ENCODE measurements at places on chromosomes 6 and 20.

DNA sequence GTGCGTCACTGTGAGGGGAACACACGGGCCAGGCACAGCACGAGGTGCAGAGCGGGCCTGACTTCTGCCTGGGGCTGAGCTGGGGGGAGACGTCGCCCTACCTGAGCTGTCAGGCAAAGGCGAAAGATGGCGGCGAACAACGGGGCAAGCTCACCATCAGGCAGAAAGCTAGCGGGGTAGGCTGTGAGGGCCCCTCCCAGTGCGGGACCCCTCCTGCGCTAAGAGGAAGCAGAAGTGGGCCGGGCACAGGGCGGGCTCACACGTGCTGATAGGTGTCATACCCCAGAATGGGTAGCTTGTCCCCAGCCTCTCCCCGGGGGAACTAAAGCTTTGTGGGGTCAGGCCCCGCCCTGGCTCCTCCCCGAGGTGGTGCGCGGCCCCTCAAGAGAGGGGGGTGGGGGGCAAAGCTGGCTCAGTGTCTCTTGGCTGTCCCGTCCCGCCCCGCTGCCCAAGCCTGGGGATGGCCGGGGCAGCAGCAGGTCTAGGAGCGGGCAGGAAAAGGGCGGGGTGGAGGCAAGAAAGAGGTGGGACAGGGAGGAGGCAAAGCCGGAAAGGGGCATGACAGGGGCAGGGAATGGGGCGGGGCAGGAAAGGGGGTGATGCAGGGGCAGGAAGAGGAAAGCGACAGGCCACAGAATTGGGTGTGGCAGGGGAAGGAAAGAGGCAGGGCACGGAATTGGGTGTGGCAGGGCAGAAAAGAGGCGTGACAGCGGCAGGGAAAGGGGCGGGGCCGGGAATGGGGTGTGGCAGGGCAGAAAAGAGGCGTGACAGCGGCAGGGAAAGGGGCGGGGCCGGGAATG is 14.7 kb downstream of the UCKL1 start:
- DNase-seq, result peak; percentile 66

DNA sequence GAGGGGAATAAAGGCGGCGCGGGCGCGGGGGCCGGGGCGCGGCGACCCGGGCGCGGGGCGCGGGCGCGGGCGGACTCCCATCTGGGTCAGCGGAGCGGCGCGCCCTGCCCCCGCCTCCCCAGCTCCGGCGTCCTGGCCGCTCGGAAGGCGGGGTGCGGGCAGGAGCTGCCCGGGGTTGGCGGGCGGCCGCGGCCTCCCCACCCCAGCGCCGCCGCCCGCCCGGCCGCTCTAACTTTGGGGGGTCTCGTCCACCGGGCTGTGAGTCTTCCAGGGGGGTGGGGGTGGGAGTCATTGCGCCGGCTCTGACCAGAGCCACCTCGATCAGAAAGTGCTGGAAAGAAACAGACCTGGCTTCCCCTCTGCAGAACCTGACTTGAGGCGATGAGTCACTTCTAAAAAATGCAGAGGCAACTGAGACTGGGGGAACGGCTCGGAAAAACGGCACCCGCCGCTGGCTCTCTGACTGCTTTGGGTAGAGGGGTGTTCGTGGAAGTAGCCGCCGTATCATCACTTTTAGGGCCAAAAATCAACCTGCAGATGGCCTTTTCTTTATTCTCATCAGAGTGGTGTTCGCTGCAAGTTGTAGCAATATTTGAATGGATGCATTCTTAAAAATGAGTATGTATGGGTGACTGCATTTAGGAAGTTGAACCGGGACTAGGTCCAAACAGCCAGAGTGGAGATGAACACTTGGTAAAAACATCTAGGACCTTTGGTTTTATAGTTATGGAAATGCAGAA is 667 bp downstream of the CAP2 start:
- DNase-seq, result no peak

GRCh38 chr6:70180183-70180900 is 122.5 kb downstream of the COL9A1 start:
- DNase-seq, result no peak

DNA sequence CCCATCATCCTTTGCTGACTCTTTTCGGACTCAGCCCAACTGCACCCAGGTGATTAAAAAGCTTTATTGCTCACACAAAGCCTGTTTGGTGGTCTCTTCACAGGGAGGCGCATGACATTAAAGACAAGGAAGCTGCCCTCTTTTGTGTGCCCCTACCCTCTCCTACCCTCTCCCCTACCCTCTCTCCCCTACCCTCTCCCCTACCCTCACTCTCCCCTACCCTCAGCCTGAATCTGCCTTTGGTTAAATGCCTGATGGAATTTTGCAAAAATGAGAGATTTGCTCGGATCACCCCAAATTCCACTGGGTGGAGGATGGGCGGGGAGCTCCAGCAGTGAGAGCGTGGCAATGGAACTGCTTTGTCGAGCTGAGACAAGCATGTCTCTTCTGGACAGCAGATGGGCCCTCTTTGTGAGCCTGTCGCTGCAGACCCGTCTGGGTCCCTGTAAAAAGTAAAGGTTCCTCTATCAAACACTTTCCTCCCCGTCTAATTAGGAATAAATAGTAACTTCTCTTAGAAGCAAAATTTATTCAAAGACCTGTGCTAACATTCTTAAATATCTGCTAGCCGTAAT is 76.4 kb upstream of the MLN start:
- no peak for DNase-seq

GRCh38 chr20:49833483-49833882 is 20.9 kb downstream of the SLC9A8 start:
- DNase-seq, result no peak
